Activated T-helper 2 cell treated with anti-CD3 and anti-CD28 coated beads, Interferon-gamma antibody, Interleukin-2, Interleukin-4, amounts not matched to agents 10 μg/mL and 5 μg/mL and 100 μg/mL, durations not matched to agents 14 hours and 24 hours and 36 hours (primary cell): ENCODE measurements at places on chromosomes 13 and 19. TPM values are rescaled to one million over a fixed set of nuclear protein-coding genes. Genes with fewer than 3 reads are reported as not detected.

- no peak overlapping the region for H3K27ac ChIP-seq
- H3K4me3 ChIP-seq = no peak overlapping the region
- no peaks in the 10 kb centered on the region for H3K36me3 ChIP-seq
- H3K4me1 ChIP-seq = peaks cover 6% of the 10 kb centered on the region
- no peak for DNase-seq
Measured at GRCh38 chr13:28590461-28590860, 68.5 kb upstream of the POMP start.

DNA sequence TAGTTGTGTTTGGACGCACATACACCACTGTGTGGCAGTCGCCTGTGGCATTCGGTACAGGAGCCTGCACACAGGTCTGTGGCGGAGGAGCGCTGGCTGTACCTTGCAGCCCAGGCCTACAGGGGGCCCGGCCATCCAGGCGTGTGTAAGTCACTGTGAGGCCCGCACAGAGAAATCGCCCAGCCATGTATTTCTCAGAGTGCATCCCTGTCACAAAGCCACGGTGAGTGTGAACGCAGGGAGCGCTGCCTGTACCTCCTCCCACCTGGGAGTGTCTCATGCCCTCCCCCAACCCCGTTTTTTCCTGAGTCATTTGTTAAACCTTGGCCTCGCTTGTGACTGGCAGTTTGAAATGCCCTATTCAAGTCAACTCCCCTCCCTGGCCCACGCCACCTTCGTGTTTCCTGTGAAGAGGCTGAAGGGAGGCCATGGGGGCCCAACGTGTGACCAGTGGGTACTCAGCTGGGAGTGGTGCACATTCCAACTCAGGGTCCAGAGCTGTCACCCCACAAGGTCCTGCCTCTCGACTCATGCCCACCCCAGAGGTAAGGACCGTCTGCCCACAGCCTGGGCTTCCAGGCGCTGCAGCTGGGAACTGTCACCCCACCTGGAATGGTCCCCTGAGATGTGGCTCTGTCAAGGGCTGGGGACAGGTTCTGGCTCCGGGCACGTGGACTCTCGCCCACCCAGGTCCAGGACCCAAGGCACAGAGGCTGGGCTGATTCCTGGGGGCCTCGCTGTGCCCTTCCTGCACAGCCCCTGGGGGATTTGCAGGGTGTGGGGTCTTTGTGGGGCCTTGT, 11.6 kb upstream of the RASA3 start:
- H3K4me1 ChIP-seq = peaks cover 41% of the 10 kb centered on the region
- no peak overlapping the region for H3K27ac ChIP-seq
- DNase-seq = no peak
- H3K27me3 ChIP-seq = peaks cover 10% of the 10 kb centered on the region
- H3K36me3 ChIP-seq = no peaks in the 10 kb centered on the region

GRCh38 chr13:19955873-19956559, 2.5 kb upstream of the ZMYM2 start:
- H3K36me3 ChIP-seq = peaks cover 7% of the 10 kb centered on the region
- no peak overlapping the region for H3K27ac ChIP-seq
- no peak overlapping the region for H3K4me3 ChIP-seq
- H3K27me3 ChIP-seq = peaks cover 6% of the 10 kb centered on the region

GRCh38 chr13:71730267-71730666, 136.7 kb downstream of the DACH1 start:
- no peak overlapping the region for H3K27ac ChIP-seq
- H3K27me3 ChIP-seq = peaks cover 2% of the 10 kb centered on the region
- no peak overlapping the region for H3K4me3 ChIP-seq
- no peaks in the 10 kb centered on the region for H3K4me1 ChIP-seq
- no peaks in the 10 kb centered on the region for H3K36me3 ChIP-seq
- DNase-seq = no peak

DNA sequence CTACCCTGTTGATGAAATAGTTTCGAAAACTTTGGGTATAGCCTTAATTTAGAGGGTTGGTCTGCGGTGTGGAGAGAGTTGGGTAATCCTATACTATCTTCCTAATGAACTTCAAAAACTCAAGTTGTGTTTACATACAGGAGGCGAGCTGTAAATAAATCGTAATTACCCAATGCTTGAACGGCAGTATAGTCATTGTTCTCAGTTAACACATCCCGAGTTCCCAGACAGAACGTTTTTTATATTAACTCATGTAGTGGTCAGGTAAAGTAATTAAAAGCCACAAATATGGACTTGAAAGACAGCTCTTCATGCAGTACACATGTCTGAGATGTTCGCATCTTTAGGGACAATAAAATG, 1.5 kb downstream of the PDS5B start:
- H3K4me3 ChIP-seq = peak overlapping the region; percentile 97
- peaks cover 41% of the 10 kb centered on the region for H3K4me1 ChIP-seq
- H3K36me3 ChIP-seq = peaks cover 12% of the 10 kb centered on the region
- H3K27ac ChIP-seq = peak overlapping the region; percentile 95

DNA sequence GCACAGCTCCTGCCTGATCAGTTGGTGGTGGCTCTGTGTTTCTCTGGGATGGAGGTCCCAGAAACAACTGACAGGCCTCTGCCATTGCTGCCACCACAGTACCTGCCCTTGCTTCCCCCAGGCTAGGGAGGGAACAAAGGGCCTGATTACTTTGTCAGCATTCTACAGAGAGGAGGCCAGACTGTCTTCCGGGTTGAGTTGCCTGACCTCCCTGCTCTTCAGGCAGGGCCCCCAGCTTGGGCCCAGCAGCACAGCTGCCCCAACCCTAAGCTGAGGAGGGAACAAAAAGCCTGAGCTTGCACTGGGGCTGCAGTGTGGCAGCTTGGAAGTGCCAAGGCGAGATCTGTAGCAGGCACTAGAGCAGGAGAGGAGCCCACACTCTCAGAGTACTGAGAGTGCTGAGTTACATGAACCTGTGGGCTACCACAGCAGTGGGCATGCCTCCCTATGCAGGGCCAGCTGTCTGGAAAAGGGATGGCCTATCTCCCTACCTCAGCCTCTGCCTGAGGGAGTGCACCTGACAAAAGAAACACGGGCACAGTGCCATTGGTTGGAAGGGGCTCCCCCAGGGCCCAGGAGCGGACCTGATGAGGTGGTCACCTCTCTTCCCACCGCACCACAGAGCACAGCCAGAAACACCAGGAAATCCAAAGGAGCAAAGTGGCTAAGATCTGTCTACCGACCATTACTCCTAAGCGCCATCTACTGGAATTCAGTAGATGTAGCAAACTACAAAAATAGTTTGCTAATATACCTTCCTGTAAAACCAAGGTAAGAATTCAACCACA, 24.4 kb downstream of the SLC25A15 start:
- H3K4me3 ChIP-seq = no peak overlapping the region
- H3K27ac ChIP-seq = no peak overlapping the region
- H3K36me3 ChIP-seq = peaks cover 20% of the 10 kb centered on the region
- DNase-seq = no peak
- H3K4me1 ChIP-seq = peaks cover 1% of the 10 kb centered on the region

- H3K36me3 ChIP-seq = no peaks in the 10 kb centered on the region
- no peak overlapping the region for H3K4me3 ChIP-seq
- no peaks in the 10 kb centered on the region for H3K4me1 ChIP-seq
Measured at GRCh38 chr13:105972811-105973590, 562.5 kb downstream of the EFNB2 start.

PTGER1 gene
- total RNA-seq = 1.1 and 1.6 TPM in 2 replicates

DNA sequence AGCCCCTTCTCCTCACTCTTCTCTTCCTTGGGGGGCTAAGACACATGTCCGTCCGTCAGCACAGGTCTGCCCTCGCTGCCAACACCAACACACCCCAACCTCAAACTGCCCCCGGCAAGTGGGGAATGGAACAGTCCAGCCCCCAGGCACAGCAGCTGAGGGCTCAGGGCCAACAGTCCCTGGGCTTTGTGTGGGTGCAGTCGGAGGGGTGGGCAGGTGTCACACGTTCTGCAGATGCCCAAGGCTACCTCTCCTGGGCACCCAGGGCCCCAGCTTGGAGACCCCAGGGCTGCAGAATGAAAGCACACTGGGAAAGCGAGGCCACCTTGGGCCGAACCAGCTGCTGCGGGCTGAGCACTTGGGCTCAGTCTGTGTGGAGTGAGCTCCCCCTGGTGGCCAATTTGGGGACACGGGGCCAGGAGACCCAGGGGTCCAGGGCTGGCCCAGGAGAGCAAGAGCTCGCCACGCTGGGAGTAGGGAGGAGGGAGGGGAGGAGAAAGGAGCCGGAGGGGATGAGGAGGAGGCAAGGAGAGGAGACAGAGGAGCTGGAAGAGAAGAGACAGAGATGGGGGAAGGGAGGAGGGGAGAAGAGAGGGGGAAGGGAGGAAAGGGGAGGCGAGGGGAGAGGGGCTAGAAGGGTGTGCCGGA, 14.0 kb upstream of the ATP8B3 start:
- H3K36me3 ChIP-seq = peaks cover 22% of the 10 kb centered on the region
- no peaks in the 10 kb centered on the region for H3K4me1 ChIP-seq
- no peaks in the 10 kb centered on the region for H3K27me3 ChIP-seq
- H3K27ac ChIP-seq = no peak overlapping the region

GRCh38 chr19:7595466-7596133, at the start of gene CAMSAP3:
Gene CAMSAP3 (plus strand): TSS chr19:7595863. CDS start chr19:7596003, 140 bp downstream.
- peaks cover 30% of the 10 kb centered on the region for H3K27me3 ChIP-seq
- DNase-seq = no peak

DNA sequence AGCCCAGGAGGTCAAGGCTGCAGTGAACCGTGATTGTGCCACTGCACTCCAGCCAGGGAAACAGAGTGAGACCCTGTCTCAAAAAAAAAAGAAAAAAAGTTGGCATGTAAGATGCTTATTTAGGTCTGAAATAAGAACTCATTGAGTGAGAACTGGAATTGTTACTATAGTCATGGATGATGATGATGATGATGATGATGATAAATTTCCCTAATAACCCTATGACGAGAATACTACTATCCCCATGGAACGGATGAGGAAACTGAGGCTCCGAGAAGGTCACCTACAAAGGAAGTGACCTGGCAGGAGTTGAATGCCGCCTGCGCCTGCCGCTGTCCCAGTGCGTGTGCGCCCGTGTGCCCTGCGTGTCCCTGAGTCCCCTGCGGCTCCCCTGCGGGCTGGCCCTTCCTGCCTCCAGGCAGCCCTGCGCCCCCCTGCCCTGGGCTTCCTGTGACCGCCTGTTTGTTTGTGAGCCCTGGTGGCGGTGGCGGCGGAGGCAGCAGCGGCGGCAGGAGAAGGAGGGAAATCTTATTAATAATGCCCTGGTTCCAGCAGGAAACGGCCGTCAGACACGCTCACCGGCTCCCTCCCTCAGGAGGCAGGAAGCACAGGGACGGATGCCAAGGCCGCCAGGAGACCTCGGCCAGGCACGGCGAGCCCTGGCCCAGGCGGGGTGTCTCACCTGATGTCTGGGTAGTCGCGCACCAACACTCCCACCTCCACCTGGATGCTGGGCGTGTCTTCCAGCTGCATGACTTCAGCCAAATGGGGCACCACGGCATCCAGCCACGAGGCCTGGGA, 29.6 kb downstream of the EXOC3L2 start:
- H3K27me3 ChIP-seq = peaks cover 56% of the 10 kb centered on the region
- H3K4me1 ChIP-seq = peaks cover 2% of the 10 kb centered on the region
- no peak overlapping the region for H3K4me3 ChIP-seq
- DNase-seq = no peak

DNA sequence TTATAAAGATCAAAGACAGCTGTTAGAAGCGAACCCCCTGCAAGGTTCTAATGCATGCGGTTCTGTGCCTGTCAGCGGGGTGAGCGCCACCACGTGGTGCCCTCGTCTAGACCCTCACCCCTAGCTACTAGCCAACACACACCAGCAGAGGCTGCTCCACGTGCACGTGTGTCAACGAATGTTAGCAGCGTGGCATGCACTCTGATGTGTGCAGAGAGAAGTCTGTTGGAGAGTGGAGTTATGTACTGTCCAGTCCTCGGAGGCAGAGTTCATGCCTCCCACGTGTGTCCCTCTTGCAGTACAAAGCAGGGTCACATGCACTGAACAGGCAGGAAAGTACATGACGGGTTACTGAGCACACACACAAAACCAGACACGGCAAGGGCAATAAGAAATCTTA, 75.0 kb upstream of the SLC15A1 start:
- H3K4me3 ChIP-seq = no peak overlapping the region
- no peaks in the 10 kb centered on the region for H3K27me3 ChIP-seq
- H3K36me3 ChIP-seq = peaks cover 55% of the 10 kb centered on the region
- no peak overlapping the region for H3K27ac ChIP-seq
- peaks cover 8% of the 10 kb centered on the region for H3K4me1 ChIP-seq

KLK2 gene
- total RNA-seq = 0.44 TPM in 1 of 2 replicates, not detected in the other

CAPN12 gene
- 2.9 and 3.6 TPM in 2 replicates for total RNA-seq

GRCh38 chr13:98890186-98890585, 87.7 kb downstream of the DOCK9 start:
- peaks cover 50% of the 10 kb centered on the region for H3K36me3 ChIP-seq
- no peaks in the 10 kb centered on the region for H3K27me3 ChIP-seq
- no peak for DNase-seq
- H3K4me1 ChIP-seq = peaks cover 19% of the 10 kb centered on the region
- H3K4me3 ChIP-seq = no peak overlapping the region

- H3K27me3 ChIP-seq = no peaks in the 10 kb centered on the region
- no peak overlapping the region for H3K4me3 ChIP-seq
- H3K4me1 ChIP-seq = no peaks in the 10 kb centered on the region
Measured at GRCh38 chr13:80451641-80452040, 110.7 kb upstream of the SPRY2 start.

ZNF586 gene
- total RNA-seq = 11.4 and 13.4 TPM in 2 replicates

DNA sequence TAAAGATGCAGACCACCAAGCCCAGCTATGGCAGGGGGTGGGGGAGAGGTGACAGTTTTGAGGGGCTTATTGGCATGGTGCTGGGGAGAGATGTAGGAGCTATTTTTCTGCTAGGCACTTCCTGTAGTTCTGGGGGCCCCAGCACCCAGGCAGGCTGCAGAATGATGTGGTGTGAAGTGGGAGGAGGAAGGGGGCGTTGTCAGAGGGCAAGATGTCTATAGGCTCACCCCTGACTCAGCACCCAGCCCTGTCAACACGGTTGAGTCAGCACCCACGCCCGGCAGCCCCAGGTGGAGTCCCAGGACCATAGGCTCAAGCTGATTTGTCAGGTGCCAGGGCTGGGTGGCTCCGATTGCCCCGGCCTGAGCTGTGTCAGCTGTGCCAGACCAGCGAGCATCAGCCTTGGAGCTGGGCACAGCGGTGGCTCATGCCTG, 5.8 kb downstream of the KLF2 start:
- H3K36me3 ChIP-seq = peaks cover 37% of the 10 kb centered on the region
- peaks cover 57% of the 10 kb centered on the region for H3K4me1 ChIP-seq
- H3K27me3 ChIP-seq = peaks cover 15% of the 10 kb centered on the region
- no peak overlapping the region for H3K27ac ChIP-seq

GRCh38 chr19:2288818-2289713, 7.1 kb upstream of the PEAK3 start:
- H3K27me3 ChIP-seq = peaks cover 2% of the 10 kb centered on the region
- peak overlapping the region; percentile 85 for H3K4me3 ChIP-seq
- H3K27ac ChIP-seq = peak overlapping the region; percentile 80
- H3K36me3 ChIP-seq = peaks cover 19% of the 10 kb centered on the region

GRCh38 chr13:51425410-51426042, 27.3 kb downstream of the INTS6 start:
- no peak overlapping the region for H3K27ac ChIP-seq
- DNase-seq = no peak
- H3K27me3 ChIP-seq = no peaks in the 10 kb centered on the region
- no peak overlapping the region for H3K4me3 ChIP-seq
